ENCODE measurements at places on chromosomes 2 and 18.

DNA sequence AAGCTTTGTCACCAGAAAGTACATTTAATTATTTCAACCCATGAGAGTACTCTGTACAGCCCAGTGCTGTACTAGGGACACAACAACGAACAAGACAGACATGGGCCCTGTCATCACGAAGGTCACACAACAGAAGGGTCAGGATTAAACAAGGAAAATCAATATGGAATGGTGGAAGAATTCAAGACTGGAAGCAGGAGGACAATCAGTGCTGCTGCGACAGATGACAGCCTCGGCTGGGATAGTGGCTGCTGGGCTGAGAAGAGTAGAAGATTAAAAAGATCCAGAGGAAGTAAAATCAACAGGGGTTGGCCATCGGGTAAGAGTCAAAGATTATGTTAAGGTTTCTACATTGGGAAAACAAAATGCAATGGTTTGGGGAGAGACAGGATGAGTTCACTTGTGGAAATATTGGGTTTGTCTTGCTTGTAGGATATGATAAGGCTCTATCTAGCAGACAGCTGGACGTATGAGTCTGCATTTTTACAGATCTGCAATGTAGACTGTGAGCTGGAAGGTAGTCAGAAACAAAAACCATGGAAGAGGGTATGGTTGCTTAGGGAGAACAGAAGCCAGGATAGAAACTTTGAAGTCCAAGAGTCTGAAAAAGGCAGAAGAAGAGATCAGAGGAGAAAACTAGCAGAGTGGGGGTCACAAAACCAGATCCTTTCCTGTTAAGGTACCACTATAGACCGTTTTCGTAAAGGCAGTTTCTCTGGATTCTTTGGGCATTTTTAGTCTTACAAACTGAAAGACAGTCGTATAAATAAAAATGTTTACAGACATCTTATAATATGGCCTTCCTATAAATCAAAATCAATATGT lies 84.1 kb downstream of the PRELID3A start:
- DNase-seq: no peak

GRCh38 chr2:58918141-58918540 lies 677.0 kb upstream of the FANCL start:
- no peak for DNase-seq

- no peak for DNase-seq
Observed at GRCh38 chr2:151302879-151303278, 13.4 kb upstream of the NMI start.

DNA sequence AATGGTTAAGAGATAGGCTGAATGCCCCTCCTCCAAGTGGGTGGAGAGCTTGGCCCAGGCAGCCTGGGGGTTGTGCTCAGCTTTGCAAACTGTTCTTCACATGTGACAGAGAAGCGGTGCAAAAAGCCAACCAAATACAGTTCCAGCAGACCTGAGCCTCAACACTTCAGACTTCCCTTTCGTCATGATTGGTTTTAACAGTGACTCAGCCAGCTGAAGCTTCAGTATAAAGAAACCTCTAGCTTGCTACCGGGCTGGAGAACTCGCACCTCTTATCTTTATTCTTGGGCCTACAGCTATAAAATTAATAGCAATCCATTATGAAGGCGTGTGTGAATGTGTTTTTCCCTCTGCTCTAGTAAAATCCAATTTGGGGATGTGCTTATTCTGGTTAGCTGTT lies 20.0 kb downstream of the SETBP1 start:
- no peak for DNase-seq

- no peak for DNase-seq
Observed at GRCh38 chr2:201279079-201279478, 18.7 kb downstream of the CASP8 start.

GRCh38 chr2:197972587-197972986 lies 168.2 kb downstream of the PLCL1 start:
- no peak for DNase-seq

GRCh38 chr2:224173210-224173609 lies 134.1 kb upstream of the SERPINE2 start:
- no peak for DNase-seq

- DNase-seq: no peak
Observed at GRCh38 chr2:174863183-174863582, 98.9 kb upstream of the CHRNA1 start.

DNA sequence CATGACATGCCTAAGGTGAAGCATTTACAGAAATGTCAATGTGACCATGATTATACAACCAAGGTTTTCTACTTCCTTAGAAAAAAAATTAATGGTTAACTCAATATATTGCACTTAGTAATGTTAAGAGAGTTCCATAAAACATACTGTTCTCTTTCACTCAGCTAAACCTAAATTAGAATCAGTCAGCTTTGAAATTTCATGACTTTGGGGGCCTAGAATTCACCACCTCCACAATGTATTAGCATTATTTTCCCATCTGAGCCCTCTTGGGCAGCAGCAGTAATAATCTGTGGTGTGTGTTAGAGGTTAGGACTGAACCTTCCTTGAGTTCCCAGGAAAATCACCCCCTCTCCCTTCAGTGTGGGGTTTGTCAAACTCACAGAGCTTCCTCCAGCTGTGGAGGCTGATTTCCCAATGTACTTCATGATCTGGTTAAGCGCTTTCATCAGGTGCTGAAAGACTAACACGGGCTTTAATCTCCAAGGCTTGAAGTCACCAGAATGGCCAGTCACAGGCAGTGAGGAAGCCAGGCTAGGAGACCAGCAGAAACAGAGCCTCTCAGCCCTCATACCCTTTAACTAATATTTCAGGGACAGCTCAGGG lies 7.1 kb upstream of the UPP2 start:
- DNase-seq: no peak

GRCh38 chr2:99439971-99440505 lies 49.8 kb downstream of the REV1 start:
- no peak for DNase-seq

DNA sequence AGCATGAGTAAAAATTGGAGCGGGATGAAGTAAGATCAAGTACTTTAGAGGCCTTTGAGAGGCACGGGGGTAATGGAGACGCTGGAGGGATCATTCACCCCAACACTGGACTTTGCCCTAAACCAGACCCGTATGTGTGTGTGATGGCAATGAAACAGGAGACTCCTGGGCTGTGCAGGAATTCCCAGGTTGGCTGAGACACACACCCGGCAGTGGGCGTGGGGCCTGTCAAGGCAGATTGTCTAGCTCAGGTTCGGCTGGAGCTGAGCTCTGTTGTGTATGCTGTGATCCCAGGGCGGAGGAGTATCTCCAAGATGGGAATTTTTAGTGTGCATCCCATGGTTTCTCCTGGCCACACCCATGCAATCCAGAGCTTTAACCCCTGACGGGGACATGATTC lies 83.2 kb upstream of the MC2R start:
- no peak for DNase-seq

- DNase-seq: no peak
Observed at GRCh38 chr2:135607561-135607960, 76.3 kb downstream of the R3HDM1 start.

GRCh38 chr2:157228946-157229345 lies 28.6 kb upstream of the GALNT5 start:
- no peak for DNase-seq

DNA sequence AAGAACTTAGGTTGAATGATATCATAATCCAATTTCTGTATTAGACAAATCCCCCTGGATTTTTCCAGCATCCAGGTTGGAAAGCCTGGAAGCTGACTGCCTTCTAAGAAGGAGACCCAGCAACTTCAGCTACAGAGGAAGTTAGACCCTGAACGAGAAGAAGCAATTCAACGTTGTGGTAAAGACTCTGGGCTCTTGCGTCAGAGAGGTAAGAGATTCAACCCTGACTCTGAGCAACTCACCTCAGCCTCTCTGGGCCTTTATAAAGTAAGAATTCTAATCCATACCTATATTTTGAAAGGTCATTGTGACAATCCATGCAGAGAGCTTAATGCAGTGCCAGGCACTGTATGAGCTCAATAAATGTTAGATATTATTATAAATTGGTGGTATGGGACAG lies 9.7 kb downstream of the E2F6 start:
- DNase-seq: no peak

DNA sequence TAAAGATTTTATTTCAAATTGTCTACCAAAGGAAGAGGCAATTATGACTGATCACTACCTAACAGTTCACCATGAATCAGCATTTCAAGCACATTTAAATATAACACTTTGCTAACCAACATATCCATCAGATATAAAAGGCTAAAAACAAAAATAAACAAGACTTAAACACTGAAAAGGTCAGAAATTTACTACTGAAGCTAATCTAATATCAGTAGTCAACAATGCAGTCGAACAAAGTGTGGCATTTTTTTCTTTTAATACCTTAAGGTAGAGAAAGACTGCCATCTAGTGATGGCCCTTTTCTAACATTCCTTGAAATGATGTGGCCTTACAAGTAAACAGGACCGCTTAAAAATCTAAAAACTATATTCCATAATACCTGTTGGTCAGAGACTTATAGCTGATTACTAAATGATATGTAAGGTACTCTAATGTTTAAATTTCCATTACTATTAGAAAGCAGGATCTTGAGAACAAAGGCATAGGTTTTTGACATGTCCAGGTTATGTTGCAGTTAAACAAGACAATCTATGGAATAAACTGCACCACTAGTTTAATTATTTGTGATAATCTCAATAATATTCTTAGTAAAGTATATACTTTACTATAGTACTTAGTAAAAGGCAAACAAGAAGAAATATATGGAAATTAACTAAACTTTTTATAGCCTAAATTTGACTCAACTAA lies 80.0 kb downstream of the EXOC6B start:
- DNase-seq: peak; percentile 41

DNA sequence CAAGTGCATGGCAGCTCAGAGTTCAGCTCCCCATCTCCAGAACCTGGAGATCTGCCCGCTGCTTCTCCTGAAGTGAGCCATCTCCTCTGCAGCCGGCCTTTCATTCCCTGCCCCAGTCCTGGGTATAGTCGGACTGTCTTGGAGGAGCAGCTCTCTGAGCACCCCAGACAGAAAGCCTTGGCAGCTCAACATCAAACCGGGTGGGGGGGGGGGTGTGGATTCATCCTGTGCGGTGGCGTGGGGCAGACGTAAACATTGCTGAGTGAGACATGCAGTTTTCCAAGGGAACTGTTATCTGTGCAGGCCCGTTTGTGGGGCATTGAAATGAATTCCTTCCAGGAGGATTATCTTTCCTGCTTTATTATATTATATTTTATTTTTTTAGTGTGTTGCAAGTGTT lies 125.9 kb upstream of the MYCN start:
- DNase-seq: no peak

GRCh38 chr2:123870881-123871276 lies 154.2 kb upstream of the CNTNAP5 start:
- DNase-seq: no peak

DNA sequence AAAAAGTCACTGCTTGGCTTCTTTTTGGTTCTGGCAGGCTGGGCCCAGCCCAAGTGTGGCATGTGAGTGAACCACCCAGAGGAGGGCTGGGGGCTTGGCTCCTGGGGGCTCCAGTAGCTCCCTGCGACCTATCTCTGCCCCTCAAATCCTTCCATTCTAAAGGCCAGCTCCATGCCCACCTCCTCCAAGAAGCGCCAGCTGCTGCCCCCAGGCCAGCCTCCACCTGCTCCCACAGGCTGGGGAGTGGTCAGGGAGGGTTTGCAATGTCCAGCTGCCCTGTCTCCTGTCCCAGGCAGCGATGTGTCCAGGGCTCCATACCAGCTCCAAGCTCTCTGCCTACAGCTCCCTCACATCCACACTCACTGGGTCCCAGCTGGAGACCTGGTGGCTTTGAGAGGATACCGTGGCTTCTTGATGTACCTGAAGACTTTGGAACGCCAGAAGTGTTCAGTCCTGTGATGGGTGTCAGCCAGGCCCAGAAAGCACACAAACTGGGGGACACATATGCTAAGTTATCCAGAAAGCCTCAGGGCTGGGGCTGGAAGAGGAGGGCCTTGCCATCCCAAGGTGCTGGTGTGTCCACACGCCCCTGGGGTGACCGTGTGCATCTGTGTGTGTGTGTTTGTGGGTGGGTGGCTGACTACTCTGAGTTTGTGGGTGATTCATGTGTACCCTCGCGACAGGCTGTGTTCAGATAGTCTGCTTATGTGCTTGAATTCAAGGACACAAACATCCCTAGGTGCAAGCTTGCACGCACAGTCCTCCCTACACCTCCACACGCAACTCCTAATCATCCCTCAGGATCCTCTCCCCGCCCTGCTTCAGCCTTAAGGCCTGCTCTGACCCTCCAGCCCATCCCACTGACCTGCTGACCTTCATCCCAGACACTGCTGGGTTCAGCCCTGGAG lies 33.4 kb downstream of the ZFP36L2 start:
- DNase-seq: no peak

GRCh38 chr2:174878537-174879147 lies 114.4 kb upstream of the CHRNA1 start:
- DNase-seq: peak; percentile 43

- no peak for DNase-seq
Observed at GRCh38 chr2:209091056-209091455, 332.8 kb upstream of the MAP2 start.

DNA sequence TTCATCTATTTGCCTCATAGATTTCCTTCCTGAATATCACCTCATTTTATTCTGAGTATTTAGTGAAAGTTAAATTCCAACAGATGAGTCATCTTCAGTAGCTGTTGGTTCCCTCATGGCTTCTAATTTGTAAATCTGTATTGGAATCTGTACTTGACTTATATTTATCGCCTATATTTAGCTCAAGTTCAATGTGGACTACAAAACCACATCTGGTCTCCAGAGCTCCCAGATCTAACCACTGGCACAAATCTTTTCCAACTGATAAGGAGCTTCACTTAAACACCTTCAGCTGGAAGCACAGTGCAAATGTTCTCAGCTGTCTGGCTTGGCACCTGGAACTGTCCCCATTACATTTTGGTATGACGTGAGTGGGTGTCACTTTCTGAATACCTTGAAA lies 82.8 kb upstream of the DSEL start:
- DNase-seq: no peak

- DNase-seq: no peak
Observed at GRCh38 chr18:46322941-46323340, 218.8 kb downstream of the HAUS1 start.

DNA sequence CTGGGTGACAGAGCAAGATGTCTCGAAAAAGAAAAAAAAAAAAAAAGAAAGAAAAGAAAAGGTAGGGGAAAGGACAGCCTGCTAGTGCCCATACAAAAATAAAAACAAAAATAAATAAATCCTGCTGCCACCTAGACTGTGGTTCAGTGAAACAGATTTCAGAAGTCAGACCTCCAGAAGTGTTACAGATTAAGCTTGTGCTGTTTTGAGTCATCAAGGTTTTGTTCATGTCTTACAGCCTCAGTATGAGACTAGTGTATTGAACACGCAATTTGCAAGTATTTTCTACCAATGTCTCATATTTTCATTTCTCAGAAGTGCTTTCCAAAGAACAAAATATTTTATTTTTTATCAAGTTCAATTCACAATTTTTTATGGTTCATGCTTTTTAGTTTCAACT lies 720.4 kb upstream of the GYPC start:
- no peak for DNase-seq

GRCh38 chr18:31454066-31454708 lies 6.6 kb downstream of the DSG3 start:
- DNase-seq: no peak

GRCh38 chr18:47492691-47493090 lies 241.2 kb upstream of the SKOR2 start:
- no peak for DNase-seq

Measured in tibial nerve (tissue), 4 donors.